ENCODE measurements at places on chromosomes 1 and 21. TPM values are rescaled to one million over a fixed set of nuclear protein-coding genes. Genes with fewer than 3 reads are reported as not detected.

Gene ITGB2
- polyA plus RNA-seq, result 6.7 TPM

Gene MAN1A2
- 3.5 TPM for polyA plus RNA-seq

Gene SYT2
- not detected for polyA plus RNA-seq

Gene F3
- 40.7 TPM for polyA plus RNA-seq

Gene FCRL5
- 0.44 TPM for polyA plus RNA-seq

Gene STYXL2
- polyA plus RNA-seq, result not detected

Gene PLA2G4A
- polyA plus RNA-seq, result 7.3 TPM

Gene CYP2J2
- polyA plus RNA-seq, result 7.3 TPM

Gene KIF21B
- 0.30 TPM for polyA plus RNA-seq

Gene DENND2C
- polyA plus RNA-seq, result 7.3 TPM
